ENCODE measurements at places on chromosomes 13 and 19.

DNA sequence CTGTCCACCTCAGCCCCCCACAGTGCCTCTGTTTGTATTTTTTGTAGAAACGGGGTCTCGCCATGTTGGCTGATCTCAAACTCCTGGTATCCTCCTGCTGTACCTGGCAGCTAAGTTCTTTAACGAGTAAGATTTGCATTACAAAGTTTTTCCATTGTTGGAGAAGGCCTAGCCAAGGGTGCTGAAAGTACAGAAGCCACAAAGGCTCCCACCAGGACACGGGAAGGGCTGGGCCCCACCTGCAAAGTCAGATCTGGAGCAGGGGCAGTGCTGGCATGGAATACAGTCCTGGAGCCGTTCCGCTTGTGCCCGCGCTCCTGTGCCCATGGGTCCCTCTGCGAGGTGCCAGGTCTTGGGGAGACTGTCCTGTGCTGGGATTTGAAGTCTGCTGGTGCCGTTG, 12.1 kb downstream of the FZR1 start:
- no peak for DNase-seq

GRCh38 chr19:51339687-51340656, 2.0 kb downstream of the VSIG10L start:
- DNase-seq: peak; percentile 97

DNA sequence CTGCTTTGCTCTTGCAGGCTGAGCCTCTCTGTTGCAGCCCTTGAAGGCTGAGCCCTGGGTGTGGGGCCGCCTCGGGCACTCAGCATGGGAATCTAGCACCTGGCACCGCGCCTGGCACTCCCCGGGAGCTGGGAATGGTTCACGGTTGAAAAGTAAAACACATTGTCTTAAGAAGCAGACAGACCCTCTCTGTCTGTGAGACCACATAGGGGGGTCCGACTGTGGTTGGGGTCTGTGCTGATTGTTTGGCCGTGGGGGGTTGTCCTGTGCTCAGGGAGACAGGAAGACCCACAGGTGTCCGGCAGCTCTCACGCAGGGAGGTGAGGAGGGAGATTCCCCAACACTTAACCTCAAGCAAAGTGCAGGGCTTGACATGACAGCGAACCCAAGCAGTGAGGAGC, 64.8 kb downstream of the SOX1 start:
- no peak for DNase-seq

GRCh38 chr19:1856698-1857603, 6.4 kb downstream of the KLF16 start:
- peak; percentile 71 for DNase-seq

GRCh38 chr19:13373599-13373998, 132.7 kb downstream of the CACNA1A start:
- DNase-seq: no peak

DNA sequence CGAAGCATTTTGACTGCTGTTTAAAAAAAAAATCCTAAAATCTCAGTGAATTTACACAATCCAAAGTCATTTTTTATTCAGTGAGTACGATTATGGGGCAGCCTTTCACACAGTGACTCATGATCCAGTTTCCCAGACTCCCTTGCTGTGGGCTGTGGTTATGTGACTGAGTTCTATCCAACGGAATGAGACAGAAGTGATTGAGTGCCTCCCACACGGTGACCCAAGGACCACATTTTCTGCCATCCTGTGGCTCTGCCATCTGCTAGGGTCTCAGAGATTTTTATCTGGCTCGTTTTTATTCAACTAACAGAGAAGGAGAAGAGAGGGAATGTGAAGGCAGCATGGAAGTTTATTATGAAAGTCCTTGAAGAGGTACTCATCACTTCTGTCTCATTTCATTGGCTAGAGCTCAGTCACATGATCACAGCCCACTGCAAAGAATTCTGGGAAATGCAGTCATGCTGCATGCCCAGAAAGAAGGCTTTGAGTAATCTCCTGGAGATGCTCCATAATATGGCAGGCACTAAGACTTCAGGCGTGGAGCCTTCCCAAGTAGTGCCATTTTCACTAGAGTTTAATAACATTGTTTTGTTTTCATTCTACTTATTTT, 999.4 kb downstream of the UQCRFS1 start:
- DNase-seq: no peak

GRCh38 chr19:33316541-33317264, 14.4 kb upstream of the CEBPA start:
- DNase-seq: no peak

DNA sequence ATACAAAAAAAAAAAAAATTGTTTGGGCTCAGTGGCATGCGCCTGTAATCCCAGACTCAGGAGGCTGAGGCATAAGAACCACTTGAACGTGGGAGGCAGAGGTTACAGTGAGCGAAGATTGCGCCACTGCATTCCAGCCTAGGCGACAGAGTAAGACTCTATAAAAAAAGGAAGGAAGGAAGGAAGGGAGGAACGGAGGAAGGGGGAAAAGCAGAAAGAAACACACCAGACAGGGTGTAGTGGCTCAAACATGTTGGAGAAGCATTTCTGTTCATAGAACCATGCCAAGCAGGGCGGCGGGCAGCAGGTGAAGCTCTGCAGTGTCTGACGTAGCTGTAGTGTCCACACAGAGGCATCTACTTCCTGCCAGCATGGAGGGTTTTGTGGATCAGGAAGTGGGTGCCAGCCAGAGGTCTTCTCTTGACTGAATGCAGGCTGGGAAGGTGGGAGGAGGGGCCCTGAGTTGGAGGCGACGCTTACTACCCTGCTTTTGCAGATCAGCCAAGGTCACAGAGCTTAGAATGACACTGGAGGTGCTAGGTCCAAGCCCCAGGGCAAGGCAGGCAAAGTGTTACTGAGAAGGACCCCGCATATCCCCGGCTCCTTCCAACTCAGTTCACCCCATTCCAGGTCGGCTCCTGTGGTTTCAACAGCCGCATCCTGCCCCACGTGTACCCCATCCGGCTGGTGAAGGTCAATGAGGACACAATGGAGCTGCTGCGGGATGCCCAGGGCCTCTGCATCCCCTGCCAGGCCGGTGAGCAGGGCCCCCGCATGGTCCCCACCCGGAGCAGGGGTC, 11.6 kb upstream of the PGLS start:
- DNase-seq: no peak

- peak; percentile 41 for DNase-seq
Measured at GRCh38 chr19:47351548-47351947, 2.4 kb downstream of the DHX34 start.

DNA sequence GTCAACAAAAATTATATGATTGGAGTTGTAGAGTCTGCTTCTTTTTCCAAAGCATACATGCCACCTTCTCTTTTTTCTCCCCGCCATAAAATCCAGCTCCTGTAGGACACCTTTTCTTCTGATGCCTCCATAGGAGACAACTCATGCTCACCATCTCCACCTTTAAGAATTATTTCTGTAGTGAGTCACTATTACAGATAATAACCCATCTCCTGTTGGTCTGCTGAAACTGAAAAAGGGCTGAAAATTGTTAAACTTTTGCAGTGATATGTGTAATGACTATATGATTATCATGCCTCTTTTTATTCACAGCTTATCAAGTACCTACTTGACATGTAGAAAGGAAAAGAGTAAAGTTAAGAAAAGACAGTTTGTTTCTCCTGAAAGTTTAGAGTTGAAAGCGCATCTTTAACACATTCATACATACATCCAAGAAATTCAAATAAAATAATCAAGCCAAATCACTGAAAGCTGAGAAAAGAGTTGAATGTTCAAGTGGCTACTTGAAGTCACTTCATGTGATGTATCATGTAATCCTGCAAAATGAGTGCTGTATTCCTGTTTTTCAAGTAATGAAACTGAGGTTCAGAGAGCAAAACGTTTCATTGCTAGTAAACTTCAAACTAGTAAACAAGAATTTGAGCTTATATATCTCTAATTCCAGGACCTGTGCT, 35.5 kb upstream of the LPAR6 start:
- DNase-seq: no peak

DNA sequence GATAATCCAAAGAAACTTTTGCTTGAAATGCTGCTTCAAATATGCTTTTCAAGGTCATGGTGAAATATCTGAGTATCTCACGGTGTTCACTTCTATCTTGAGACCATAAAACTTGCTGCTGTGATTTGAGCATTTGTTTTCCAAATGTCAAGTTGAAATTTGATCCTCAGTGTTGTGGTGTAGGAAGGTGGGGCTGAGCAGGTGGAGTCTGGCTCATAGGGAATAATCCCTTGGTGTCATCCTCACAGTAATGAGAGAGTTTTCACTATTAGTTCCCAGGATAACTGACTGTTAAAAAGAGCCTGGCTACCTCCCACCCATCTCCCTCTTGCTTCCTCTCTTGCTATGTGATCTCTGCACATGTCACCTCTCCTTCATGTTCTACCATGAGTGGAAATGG, 858.0 kb upstream of the SLITRK5 start:
- no peak for DNase-seq

GRCh38 chr19:13162724-13163608, 12.8 kb downstream of the IER2 start:
- DNase-seq: peak; percentile 97

- no peak for DNase-seq
Measured at GRCh38 chr19:14404312-14404711, 14.8 kb downstream of the DDX39A start.

- no peak for DNase-seq
Measured at GRCh38 chr19:38006361-38007045, 99.5 kb downstream of the SIPA1L3 start.

Measured in astrocyte of the spinal cord (primary cell).